Forelimb muscle (tissue), 1 donor: ENCODE measurements at places on chromosomes 5 and 9.

GRCh38 chr5:135448071-135448739 is 1.1 kb upstream of the DCANP1 start:
- DNase-seq, result no peak

- DNase-seq, result no peak
These were observed 42.2 kb downstream of the FGD3 start for GRCh38 chr9:92989561-92989960.

DNA sequence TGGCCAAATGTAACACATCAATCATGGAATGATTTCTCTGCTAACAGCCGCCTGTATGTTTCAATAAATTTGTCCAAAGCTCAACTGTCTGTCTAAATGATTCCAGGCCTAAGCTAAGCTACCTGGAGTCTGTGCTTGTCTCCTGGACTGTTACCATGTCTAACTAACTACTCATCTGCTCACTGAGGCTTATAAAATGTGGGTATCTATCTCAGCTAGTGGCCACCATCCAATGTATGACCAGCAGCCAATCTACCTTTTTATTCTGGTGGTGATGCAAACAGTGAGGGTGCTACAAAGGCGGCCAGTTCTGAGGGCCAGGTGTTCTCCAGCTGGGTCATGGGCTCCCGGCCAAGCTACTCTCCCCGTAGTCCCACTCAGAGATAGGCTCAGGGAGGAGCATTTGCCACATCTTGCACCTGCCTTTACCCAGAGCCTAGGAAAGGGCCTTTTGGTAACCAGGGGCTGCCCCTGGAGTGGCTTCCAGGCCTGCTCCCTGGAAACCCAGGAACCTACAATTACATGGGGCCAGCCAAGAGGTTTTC is 59.1 kb downstream of the PFDN1 start:
- no peak for DNase-seq

GRCh38 chr5:179268966-179269693 is 76.1 kb downstream of the ADAMTS2 start:
- no peak for DNase-seq

- no peak for DNase-seq
These were observed 60.7 kb upstream of the ANGPTL2 start for GRCh38 chr9:127182901-127183746.

- no peak for DNase-seq
These were observed 65.2 kb downstream of the RAPGEF1 start for GRCh38 chr9:131674425-131675421.

- DNase-seq, result no peak
These were observed 65.9 kb downstream of the DAP start for GRCh38 chr5:10695055-10695649.

DNA sequence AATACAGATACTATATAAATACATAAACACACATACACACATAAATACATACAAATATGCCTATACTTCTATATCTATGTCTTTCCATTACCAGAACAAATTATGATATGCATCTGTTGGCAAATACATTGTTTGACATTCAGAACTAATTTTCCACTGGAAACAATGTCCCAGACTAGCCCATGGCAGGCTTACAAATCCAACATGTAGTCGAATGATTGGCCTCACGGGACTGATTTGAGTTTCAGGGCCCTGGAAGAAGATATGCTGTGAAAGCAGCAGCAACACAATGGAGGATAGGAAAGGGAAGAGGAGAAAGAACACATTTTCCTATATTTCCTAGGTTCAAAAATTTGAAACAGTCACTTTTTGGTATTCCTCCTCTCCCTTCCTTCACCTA is 881.1 kb upstream of the DMAC1 start:
- DNase-seq, result no peak

DNA sequence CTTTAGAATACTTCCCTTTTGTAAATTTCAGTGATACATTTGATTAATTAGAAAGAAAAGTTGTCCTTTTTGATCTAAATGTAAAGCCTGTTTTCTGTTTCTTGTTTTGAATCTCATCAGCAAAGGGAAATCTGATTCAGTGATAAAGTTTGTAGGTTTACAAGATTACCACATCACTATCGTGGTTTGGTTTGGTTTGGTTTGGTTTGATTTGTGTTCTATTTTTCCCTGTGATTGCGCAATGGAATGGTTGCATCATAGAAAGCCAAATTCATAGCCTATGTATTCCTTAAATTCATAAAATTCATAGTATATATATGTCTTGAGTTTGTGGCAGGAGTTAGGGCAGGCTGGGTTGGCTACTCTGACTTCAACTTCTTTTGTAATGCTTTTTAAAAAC is 15.2 kb downstream of the SRFBP1 start:
- DNase-seq, result no peak

GRCh38 chr9:78030296-78030552 is 1.4 kb downstream of the GNAQ start:
- no peak for DNase-seq

DNA sequence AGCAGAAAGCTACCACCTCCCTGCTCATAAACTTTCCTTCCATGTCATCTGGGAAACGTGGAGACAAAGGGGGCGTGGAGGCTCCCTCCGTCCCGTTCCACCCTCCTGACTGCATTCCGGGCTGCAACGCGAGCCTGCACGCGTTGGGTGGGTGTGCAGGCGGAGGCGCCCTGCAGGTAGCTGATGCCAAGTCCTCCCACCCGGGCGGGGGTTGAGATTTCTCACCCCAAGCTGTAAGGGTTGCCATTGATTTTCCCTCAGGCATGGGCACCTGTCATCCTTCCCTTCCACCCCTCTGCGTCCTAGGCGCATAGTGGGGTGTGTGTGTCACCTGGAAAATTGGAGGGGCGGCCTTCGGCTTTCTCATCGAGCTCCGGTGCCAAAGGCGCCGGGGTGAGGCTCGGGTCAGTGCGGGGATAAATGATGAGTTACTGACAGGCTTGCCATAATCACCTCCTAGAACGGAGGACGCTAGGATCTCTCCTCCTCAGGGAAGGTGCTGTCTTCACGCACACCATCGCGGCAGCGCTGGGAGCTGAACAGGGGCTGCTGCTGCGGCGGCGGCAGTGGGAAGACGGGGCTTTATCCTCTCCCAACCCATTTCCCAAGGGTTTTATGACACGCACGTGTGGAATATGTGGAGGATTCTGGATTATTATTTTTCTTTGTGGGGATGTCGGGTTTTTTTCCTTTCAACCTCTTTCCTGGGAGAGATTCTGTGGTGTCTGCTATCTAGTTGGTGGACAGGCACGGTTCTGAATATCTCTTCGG is 973 bp downstream of the PLPPR1 start:
- no peak for DNase-seq

- no peak for DNase-seq
These were observed 123.6 kb downstream of the ELAVL2 start for GRCh38 chr9:23702311-23702922.

GRCh38 chr5:56148453-56148971 is 84.6 kb downstream of the ANKRD55 start:
- DNase-seq, result no peak

DNA sequence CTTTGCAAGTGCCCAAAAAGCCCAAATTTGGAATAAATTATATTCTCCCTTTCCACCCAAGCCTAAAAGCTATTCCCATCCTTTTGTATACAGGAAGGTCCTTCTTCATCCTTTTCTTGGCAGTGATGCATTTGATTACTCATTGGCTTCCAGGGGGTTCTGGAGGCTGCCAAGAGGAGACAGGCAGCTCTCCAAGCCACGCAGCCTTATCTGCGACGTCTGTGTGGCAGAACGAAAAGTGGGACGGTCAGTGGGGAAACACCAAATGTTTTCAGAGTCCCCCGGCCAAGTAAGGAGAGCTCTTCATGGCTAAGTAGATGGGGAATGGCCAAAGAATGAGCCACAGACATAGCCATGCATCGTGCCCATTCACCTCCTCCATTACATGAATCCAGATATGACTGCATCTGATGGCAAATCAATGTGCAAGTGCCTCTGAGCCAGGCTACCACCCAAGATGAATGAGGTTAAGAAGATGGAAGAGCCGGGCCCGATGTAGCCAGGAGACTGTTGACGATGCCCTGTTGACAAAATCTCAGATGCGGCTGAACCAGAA is 12.1 kb downstream of the ADAM19 start:
- no peak for DNase-seq

- no peak for DNase-seq
These were observed 274.3 kb upstream of the DMRT1 start for GRCh38 chr9:567128-567746.

DNA sequence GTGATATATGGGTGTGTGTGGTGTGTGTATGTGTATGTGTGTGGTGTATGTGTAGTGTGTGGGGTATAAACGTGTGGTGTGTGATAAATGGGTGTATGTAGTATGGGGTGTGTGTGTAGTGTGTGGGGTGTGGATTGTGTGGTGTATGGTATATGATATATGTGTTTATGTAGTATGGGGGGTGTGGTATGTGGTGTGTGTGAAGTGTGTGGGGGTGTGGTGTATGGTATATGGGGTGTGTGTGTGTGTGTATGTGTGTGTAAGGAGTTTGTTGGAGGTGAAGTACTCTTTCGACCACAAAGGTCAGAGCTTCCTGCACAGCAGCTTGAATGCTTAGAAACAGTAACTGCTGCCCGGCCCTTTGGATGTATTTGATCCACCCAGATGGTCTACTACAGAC is 145.2 kb upstream of the IQGAP2 start:
- no peak for DNase-seq

DNA sequence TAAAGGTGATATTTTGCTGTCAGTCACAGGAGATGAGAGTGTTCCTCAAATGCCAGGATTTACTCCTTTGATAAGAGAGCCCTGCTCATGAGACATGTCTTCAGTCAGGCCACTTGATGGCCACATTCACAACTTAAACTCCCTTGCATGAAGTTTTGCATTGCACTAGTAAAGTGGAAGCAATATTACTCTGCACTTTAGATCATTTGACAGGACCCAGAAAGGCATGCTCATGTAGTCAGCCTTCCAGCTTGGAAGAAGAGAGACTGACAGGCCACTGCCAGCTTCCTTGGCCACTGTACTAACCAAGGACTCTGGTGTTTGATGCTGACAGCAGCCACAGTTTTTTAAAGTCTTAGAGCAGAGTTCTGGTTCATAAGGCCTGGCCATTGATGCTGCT is 42.6 kb downstream of the NPR3 start:
- no peak for DNase-seq

- no peak for DNase-seq
These were observed 5.3 kb downstream of the CDKN2AIPNL start for GRCh38 chr5:134406390-134406789.

DNA sequence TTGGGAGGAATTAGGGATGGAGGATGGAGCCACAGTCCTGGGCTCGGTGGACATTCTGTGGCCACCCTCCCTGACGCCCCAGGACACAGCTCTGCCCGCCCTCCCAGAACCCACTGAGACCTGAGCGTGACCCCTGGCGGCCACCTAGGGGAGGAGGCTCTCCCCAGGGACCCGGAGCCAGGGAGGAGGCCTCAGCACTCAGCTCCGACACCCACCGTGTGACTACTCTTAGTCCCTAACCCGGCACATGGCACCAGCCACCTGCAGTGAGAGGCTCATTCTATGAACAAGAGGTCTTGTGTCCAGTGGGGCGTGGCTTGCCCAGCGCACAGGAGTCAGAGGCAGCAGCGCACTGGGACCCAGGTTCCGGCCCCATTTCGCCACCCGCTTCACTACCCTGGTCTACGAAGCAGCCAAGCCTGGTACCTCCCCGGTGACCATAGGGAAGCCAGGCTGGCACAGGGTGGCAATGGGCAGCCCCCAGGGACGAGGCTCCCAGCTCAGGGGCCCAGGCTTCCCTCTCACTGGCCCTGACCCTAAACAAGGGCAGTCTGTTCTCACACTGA is 10.2 kb downstream of the SARDH start:
- DNase-seq, result no peak

DNA sequence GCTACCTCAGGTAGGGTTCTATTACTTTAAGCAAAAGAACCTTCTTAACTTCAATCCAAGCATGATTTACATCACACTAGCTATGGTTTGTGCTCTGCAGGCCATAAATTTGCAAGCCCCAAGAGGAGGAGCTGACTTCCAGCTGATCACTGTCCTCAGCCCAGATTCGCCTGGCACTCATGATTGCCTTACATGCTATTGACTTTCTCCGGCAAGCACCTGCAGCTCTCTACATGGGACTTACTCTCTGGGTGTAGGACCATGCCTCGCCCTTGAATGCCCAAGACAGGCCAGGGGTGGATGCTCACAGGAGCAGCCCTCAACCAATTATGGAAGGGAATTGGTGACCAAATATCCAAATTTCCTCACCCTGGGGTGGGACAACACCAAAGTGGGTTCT is 99.8 kb downstream of the ESM1 start:
- DNase-seq, result no peak

GRCh38 chr5:151721087-151721646 is 34.5 kb upstream of the SPARC start:
- DNase-seq, result no peak
